Upper lobe of left lung (tissue), 6 donors: ENCODE measurements at places on chromosomes 5 and 9. TPM values are rescaled to one million over a fixed set of nuclear protein-coding genes. Genes with fewer than 3 reads are reported as not detected.

TUSC1 gene
- total RNA-seq = 8.4 TPM

DNA sequence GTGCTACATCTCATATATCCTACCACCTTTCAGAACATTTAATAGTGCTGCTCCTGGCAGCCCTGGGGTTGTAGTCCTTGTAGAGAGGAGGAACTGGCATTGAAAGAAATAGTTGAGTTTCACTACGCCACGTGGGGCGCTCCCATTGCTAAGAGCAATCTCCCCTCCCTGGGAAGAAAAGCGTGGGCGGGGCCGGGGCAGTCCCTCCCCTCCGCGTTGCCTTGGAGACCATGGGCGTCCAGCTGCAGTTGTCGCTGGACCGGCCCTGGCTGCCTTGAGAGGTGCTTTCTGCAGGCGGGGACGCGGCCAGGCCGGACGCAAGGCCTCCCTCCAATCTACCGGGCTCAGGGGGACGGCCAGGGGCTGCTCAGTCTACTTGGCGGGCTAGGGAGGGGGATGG lies 368 bp upstream of the CCDC180 start:
- DNase-seq = peak; percentile 93

DNA sequence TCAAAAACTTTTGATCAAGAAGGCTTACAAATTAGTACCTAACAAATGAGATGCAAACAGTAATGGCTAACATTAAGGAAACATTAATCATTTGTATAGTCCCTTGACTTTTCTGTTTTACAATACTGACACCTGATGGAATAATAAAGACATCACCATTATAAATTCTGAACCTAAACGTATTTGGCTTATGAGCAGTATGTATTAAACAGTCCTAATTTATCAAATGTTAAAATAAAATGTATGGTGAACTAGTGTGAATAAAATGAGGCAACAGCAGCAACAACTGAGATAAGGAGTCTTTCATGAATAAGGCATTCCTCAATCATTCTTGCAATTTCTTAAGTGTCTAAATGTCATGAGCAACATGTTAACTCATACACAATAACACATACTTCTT lies 6.0 kb downstream of the PUM3 start:
- DNase-seq = no peak

- DNase-seq = no peak
Measured at GRCh38 chr5:149265597-149265996, 6.1 kb upstream of the AFAP1L1 start.
